ENCODE measurements at places on chromosomes 12 and 14.
A peak's percentile ranks its signal among the peaks of the same experiment; 100 is the strongest.

- no peak for DNase-seq
Measured at GRCh38 chr14:103700753-103701490, 14.3 kb downstream of the XRCC3 start.

GRCh38 chr12:109743076-109743910, 29.7 kb downstream of the FAM222A start:
- no peak for DNase-seq

DNA sequence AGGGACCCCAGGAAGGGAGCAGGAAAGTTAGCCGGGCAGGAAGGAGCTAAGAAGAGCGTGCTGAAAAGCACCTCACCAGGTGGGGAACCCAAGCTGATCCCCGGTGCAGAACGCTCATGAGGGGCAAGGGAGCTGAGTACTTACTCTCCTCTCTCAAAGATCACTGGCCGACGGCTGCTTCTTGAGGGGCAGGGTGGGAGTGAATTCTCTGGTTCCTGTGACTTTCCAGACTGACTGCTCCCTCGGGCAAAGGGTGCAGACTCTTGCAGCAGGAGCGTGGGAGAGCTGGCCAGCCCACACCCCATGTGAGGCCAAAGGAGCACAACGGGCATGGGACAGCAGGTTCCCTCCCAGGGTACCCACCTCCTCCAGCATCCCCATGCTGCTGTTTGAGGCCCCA, 44.9 kb upstream of the DIO3 start:
- no peak for DNase-seq

DNA sequence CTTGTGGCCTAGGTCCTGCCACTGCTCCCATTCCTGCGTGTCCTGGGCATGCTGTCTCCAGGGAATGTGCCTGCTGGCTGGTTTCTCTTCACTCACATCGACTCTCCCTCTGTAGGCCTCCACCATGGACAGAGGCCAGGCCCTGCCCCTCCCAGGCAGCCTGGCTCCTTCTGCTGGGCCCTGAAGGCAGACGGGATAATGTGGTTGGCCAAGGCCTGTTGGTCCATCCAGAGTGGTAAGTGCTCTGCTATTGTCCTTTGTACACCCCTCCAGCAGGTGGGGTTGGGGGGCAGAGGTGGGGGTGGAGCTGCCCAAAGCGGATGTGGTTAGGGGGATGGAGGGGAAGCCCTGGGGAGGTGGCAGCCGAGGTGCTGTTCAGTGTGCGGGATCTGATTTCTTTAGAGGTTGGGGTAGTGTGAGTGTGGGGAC, 9.5 kb upstream of the NR4A1 start:
- DNase-seq, result no peak

DNA sequence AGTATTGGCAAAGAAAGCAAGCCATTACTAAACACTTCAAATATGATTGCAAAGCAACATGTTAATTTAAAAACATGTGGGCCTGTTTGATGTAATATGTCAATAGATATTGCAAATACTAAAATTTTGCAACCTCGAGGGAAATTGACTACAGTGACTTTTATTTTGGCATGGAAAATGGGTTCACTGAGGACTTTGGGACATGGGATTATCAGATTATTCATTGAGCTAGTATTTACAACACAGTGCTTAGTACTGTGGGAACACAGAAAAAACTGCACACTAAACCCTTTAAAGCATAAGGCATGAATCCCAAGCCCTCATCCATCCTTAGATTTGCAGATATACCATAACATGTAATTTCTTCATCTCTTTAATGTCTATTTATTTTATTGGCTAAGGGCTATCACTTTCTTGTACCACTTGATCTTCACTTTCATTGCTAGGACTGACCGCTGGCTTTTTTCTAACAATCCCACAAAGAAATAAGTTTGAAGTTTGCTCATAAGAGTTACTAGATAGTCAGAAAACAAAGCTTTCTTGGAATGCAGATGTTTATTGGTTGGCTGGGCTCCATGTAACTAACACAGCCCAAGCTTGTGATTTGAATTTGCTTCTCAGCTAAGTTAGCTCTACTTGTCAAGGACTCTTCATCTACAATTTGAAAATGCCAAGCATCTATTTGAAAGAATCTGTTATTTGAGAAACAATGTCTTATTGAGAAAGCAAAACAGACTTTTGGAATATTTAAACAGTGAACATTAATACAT, 48.7 kb downstream of the PPFIBP1 start:
- DNase-seq, result no peak

GRCh38 chr12:108119126-108119973, 9.7 kb upstream of the WSCD2 start:
- DNase-seq, result no peak

- no peak for DNase-seq
Measured at GRCh38 chr12:131332224-131332623, 378.5 kb downstream of the ADGRD1 start.

GRCh38 chr14:77045238-77046162, 17.0 kb upstream of the IRF2BPL start:
- no peak for DNase-seq

GRCh38 chr14:102189874-102190273, 50.2 kb downstream of the WDR20 start:
- no peak for DNase-seq

GRCh38 chr12:67433385-67434175, 164.4 kb downstream of the CAND1 start:
- DNase-seq, result peak; percentile 18

DNA sequence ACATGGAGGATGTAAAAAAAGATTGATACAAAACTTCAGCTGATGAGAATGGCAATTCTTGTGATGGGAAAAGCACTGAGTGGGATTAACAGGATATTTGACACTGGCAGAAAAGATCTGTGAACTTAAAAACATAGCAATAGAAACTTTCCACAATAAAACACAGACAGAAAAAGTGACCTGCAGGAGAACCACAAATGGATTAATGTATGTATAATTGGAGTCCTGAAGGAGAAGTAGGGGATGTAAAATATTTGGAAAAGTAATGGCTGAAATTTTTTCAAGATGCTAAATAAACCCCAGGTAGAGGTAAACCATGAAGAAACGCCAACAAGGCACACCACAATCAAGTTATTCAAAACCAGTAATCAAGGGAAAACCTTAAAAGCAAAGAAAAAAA, 130.8 kb upstream of the C14orf180 start:
- no peak for DNase-seq

DNA sequence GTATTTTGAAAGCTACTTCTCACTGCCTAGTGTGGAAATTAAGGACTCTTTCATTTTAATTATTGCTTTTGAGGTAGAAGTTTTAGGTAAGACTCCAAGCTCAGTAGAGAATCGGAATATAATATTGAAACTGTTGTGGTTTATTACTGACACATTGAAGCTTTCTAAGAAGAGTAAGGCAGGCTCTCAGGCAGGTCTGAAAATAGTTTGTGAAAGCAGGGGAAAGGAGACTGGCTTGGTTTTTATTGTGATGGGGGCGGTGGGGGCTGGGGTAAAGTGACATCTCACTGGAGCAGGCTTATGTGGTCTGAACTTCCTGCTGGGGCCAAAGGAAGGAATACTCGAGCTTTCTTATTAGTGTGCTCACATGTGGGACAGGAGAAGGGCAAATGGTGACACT, 79.5 kb downstream of the OTOGL start:
- no peak for DNase-seq

GRCh38 chr12:125113263-125113662, 48.0 kb downstream of the AACS start:
- no peak for DNase-seq

GRCh38 chr12:84308211-84308610, 604.4 kb downstream of the SLC6A15 start:
- no peak for DNase-seq

DNA sequence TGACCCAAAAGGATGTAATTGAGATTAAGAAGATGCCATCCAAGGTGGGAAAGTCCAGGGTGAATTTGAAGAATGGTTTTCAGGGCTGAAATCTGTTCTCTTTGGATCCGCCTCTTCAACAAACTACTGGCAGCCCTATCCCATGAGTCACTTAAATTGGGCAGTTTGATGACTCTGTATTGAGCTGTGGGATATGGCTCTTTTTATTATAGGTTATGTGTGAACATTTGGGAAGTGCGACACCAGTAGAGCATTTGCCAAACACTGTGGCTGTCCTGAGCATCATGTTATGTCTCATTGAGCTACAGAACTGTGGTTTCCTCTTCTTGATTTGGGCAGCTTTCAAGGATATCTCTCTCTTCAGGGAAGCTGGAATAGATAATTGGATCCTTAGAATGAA, 22.3 kb downstream of the IFT43 start:
- no peak for DNase-seq

GRCh38 chr14:35678403-35679028, 130.6 kb downstream of the RALGAPA1 start:
- no peak for DNase-seq

GRCh38 chr12:48996794-48997718, 2.1 kb downstream of the DDN start:
- no peak for DNase-seq

DNA sequence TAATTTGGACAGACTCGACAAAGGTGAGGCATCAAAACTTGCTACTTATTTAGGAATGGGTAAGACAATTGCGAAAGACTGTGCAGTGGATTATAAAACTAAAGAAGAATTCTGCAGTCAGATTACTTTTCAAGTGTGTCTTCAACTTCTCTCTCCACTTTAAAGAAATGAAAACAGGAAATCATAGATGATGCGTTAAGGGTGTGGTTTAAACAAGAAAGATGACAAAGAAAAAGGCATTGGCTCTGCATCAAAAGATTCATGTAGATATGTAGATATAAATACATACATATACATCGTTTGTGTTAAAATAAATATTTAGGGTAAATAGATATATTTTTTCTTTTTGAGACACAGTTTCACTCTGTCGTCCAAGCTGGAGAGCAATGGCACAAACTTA, 74.6 kb upstream of the PARP11 start:
- DNase-seq, result no peak

- no peak for DNase-seq
Measured at GRCh38 chr12:46524778-46525177, 152.2 kb upstream of the SLC38A2 start.

GRCh38 chr12:131230340-131231031, 276.8 kb downstream of the ADGRD1 start:
- DNase-seq, result no peak

DNA sequence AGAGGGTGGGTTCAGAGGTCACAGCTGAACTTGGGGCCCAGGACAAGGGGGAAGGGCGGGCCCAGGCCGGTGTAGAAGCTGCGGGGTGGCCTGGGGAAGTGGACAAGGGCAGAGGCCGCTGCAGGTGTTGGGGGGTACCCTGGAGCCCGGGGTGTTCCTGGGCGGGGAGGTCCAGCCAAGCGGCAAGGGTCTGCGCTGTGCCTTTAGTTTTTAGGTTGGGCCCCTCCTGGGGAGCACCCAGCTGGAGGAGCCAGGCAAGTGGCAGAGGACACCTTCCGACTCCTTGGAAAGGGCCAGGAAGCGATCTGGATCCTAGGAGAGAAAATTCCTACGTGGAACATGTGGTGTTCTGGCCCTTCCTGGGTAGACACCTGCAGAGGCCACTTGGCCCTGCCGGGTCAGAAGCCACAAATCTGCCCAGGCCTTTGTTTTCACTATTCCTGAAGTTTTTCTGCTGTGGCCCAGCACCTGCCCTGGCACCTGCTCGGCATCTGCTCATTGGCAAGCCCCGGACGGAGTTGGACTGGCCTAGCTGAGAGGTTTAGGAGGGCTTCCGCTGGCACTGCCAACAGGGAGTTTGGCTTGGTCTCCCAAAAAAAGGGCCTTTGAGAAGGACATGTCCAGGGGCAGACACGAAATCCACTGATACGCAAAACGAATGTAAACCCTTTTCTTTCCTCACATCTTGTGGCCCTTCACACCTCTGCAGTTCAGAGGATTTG, 61.1 kb downstream of the SMUG1 start:
- DNase-seq, result no peak

GRCh38 chr14:92507174-92507768, 6.3 kb upstream of the RIN3 start:
- DNase-seq, result no peak

DNA sequence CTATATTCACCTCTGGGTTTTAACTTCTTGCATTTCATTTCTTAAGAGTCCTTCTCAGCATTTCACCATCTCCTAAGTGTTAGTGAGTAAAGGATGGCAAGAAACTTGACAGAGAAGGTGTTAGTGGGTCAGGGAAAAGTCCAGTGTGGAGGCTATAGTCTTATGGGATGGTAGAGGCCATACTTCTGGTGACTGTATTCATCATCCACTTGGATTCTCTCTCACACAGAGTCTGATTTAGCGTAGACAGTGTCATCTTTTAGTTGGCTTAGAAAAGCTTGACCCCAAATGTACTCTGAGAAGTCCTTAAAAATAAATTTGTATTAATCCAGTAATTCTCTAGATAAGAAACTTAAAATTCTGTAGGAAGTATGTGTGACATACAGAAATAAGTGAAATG, 232.4 kb upstream of the FBXO33 start:
- DNase-seq, result no peak

GRCh38 chr14:26172396-26172795, 425.4 kb downstream of the NOVA1 start:
- no peak for DNase-seq

GRCh38 chr12:76201758-76202157, 117.3 kb upstream of the NAP1L1 start:
- DNase-seq, result no peak

DNA sequence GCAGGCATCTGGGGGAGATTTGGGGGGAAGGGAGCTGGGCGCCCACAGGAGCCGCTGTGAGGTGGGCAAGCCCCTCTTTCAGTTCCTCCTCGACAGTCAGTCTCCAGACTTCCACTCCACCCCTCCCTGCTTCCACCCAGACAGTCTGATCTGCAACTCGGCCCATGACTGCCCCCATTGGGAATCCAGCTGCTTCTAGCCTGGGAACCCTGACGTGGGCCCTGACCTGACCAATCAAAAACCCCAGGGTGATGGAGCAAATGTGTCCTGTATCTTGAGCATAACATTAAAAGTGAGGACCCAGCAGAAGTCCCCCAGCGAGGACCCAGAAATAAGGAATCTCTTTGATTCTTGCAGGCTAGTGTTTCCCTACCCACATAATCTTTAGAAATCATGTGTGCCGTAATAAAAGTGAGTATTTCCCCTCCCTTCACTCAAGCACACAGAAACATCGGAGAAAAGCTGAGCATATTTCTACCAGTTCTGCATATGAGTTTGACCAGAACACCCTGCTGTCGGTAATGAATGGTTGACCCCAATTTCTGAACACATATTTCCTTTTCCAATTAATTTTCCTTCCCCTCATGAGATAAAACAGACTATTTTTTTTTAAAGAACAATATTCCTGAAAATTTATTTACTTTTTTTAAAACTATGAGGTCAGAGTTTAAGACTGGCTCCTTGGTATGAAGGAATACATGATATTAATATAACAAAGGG, 6.4 kb downstream of the SSH1 start:
- DNase-seq, result no peak

GRCh38 chr12:26853303-26854030, 20.5 kb upstream of the ITPR2 start:
- peak; percentile 78 for DNase-seq

DNA sequence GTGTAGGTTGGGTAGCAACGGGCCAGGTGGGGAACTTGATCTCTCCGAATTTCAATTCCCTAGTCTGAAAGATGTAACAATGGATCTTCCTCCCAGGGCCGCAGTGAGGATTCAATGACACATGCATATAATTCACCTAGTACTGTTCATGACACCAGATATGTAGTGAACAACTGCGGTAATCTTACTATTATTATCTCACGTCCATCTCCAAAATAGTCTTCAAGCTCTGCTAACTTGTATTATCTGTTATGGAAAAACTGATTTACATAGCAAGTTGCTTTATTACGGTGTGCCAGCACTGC, 26.4 kb downstream of the MOK start:
- DNase-seq, result no peak

Measured in urothelium cell line (cell line).